GM23248 (cell line): ENCODE measurements at places on chromosomes 11 and 22.
A peak's percentile ranks its signal among the peaks of the same experiment; 100 is the strongest.

GRCh38 chr22:28984482-28985158 is 77.0 kb downstream of the C22orf31 start:
- no peak for DNase-seq

- no peak for DNase-seq
These were observed 7.8 kb downstream of the PIK3IP1 start for GRCh38 chr22:31284281-31285155.

- no peak for DNase-seq
These were observed 1074.5 kb downstream of the NTM start for GRCh38 chr11:132444911-132445310.

GRCh38 chr22:23389271-23390071 is 190.6 kb downstream of the IGLL1 start:
- DNase-seq: peak; percentile 10

DNA sequence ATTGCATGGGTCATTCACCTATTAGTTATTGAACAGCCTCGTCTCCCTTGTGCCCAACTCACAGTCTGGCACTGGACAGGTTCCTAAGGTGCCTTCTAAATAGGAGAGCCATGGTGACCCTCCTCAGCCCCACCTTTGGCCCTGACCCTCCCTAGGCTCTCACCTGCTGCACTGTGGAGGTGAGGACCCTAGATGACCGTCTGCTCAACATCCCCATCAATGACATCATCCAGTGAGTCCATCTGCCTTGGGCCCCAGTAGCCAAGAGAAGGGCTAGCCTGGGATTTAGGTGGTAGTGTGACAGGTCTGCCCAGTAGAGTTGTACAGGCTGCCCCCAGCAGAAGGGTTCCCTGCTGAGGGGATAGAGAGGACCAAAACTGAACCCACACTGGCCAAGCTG is 13.6 kb downstream of the UCP2 start:
- DNase-seq: no peak

- no peak for DNase-seq
These were observed 46.9 kb upstream of the SHISAL1 start for GRCh38 chr22:44359496-44360110.

- no peak for DNase-seq
These were observed 14.6 kb downstream of the ELFN2 start for GRCh38 chr22:37412495-37413250.

DNA sequence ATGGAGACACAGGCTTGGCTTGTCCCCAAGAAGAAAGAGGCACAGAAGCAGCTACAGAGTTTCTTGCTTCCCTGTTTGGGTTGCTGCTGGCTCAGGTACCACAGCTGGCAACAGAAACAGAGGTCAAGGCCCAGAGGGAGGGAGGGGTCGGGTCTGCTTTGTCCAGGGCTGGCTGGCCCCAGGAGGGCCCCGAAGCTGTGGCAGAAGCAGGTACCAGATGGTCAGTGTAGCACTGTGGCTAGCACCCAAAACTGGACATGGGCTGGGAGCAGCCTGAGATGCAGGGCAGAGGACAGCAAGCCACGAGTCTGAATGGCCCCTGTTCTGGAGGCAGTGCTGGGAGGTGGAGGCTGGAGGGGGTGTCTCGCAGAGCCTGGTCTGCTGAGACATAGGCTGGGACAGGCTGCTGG is 52.3 kb upstream of the CCDC188 start:
- DNase-seq: no peak

DNA sequence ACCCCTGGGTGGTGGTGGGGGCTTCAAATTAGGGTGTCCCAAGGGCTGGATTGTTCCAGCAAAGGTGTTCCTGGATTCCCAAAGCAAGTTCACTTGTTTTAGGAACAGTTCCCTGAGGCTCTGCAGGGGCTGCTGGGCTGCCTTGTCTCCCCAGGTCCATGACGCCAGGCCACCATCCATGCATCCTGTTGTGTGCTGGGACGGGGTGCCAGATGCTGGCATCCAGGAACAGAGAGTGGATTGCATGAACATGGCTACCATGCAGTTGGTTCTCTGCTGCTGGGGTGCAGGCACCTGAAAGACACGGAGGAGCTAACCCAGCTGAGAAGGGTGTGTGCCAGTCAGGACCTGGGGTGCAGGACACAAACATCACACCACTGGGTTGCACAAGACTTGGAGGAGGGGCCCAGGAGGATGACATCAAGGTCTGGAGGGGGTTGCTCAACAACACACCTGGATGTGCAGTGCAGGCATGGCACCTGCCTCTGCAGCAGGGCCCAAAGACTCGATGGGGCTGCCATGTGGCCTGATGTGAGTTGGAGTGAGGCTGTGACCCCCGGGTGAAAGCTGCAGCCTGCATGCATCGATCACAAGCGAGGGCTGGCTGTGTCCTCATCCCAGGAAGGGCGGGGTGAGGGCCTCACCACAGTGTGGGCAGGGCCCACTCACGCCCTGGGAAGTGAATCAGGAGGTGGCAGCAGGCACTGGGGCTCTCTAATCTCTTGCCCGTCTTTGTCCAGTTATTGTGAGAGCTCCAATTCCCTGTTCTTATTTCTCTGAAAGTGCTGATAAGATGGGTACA is 74.0 kb upstream of the CLDN5 start:
- DNase-seq: peak; percentile 19

DNA sequence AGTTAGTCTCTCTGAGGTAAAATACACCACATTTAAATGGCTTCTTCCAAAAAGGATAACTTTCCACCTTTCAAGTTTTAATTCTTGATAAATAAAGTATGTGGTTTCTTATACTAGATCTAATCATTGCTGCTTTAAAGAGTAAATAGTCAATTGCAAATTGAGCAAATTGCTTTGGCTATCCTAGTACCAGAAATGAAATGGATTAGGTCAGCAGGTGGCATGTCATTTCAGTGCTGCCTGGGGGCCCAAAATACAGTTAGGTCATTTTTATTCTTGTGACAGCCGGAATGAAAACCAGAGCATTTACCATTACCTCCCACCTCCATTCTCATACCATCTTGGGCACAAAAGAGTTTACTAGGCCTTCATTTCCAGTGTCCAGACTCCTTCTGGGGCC is 70.2 kb downstream of the PHF21A start:
- no peak for DNase-seq

- DNase-seq: no peak
These were observed 866.8 kb upstream of the TENM4 start for GRCh38 chr11:80307676-80308075.

DNA sequence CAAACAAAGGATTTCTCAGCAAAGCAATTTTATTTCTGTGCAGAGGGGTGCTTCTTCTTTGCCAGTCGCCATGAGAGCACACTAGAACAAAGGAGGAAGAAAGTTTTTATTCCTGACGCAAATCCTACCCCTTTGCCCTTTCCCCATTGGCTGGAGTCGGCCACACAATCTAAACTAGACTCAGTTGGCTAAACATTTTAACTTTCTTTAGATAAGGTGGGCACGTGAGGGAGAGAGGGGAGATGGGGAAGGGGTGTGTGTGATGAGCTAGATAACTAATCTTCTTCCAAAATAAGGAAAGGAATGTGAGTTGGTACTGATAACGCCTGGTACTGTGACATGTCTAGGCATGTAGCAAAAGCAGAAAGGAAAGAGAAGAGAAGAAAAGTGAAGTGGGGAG is 626 bp downstream of the TRIM22 start:
- peak; percentile 50 for DNase-seq

DNA sequence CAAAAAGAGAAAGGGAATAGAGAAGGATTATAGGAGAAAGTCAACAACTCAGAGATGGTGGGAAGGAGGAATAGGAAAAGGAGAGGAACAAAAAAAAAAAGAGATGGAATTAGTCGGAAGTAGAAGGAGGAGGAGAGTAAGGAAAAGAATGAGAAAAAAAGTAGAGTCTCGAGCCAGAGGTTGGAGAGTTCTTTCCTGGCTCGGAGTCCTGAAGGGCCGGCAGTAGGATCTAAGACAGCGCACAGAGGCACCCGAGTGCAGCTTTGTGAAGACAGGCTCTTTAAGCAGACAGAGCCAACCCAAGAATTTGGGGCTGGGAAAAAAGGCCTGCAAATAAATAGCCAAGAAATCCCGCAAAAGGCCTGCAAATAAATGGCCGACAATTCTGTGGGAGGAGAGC is 170.4 kb upstream of the CCDC90B start:
- DNase-seq: no peak

DNA sequence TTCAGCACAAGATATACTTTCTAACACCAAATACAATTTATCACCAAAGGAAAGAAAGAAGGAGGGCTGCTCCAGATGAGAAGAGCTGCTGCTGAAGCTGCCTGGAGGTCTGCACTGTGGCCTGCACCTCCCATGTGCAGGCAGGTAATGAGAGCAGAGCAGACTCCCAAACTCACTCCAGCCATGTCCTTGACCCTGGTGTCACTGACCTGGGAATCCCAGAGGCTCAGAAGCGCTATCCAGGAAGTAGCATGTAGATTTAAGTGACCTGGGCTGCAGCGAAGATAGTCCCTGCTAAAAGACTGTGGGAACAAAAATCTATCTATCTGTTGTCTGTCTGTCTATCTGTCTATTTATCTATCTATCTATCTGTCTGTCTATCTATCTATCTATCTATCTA is 816.3 kb downstream of the OPCML start:
- DNase-seq: no peak

DNA sequence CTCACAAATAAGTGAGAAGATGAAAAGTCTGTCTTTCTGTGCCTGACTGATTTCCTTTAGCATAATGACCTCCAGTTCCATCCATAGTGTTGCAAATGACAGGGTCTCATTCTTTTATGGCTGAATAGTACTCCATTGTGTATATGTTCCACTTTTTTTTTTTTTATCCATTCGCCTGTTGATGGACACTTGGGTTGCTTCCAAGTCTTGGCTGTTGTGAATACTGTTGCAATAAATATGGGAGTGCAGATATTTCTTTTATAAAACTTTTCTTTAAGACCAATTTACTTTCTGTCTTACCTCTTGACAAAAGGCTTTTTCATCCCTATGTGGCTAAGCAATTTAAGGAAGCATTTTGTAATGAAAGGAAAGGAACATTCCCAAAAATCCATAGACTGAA is 104.6 kb downstream of the MUC15 start:
- DNase-seq: no peak

DNA sequence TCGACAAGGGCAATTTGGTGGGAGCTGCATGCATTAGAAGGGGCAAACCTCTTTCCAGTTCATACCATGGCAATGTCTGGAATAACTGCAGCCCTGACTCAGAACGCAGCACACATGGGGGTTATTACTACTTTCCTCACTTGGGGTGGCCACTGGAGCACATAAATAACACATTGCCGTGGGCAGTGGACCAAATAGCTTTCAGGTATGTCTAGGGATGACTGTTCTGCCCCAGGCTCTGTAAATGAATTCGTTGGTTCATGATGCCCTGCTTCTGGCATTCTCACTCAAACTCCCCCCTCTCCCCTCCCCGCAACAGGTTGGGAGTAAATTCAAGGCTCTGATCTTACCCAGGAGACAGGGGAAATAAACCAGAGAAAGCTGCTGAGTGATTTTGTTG is 238.0 kb upstream of the PLET1 start:
- peak; percentile 8 for DNase-seq

DNA sequence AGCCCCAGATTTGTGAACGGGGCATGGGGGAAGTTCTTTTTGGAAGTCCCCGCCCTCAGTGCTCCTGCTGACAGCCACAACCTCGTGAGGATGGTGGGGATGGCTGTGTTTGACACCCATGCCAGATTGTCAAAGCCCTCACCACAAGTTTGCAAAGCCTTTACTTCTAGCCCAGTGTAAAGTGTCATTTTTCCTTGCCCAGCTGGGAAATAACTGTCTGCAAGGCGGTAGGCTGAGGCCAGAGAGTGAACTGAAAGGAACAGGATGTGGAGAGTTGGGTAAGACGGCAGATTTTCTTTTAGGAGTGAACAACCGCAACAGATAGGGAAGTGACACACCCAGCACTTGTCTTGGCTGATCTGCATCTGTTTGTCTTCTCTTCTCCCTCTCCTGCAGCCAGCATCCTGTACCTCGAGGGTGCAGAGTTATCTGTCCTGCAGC is 13.6 kb downstream of the IL17RA start:
- DNase-seq: no peak

DNA sequence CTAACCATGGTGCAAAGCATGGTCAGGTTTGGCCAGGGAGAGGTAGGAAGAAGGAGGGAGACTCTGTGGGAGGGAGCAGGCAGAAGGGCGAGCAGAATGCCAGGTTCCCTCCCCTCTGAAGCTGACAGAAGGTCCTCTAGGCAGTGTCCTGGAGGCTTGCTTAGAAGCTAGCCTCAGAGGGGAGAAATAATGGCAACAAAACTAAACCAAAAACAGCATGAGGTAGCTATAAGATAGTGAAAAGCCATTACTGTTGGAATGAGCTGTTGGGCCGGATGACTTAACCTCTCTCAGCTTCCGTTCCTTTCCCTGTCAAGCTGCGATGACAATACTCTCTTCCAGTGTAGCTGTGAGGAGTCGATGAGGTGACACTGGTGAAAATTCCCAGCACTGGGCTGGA is 36.6 kb downstream of the RASSF10 start:
- DNase-seq: no peak

DNA sequence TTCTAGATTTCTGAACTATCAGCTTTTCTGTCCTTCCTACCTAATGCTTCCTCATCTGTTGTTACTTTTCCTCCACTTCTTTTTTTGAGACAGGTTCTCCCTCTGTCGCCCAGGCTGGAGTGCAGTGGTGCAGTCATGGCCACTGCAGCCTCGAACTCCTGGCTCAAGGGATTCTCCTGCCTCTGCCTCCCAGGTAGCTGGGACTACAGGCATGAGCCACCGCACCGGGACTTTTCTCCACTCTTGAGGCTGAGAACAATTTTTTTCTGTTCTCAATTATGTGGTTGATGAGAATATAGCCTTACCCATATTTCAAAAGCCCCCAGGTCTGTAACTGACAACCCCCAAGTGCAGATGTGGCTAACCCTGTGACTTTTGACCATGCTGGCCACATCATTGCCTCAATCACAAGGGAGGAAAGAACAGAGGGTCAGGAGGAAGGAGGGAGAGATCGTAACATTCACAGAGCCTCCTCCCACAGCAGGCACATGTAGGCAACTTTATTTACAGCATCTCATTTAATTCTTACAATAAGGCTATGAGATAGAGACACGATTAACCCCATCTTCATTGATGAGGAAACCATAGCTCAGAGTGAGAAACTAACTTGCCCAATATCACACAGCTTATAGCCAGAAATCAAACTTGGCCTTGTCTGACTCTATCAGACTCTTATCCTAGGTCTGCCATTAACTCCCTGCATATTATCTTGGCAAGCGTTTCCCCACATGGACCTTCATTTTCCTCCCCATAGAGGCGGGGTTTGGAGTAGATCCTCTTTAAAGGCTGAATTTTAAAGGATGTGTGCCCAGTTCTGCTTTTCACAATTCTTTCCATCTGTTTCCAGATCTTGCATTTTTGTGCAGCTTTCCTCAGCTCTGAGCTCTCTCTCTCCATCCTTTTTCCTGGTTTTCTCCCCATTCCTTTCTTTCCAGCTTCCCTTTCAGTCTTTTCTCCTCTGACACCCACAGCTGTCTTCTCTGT is 9.6 kb downstream of the POU2F3 start:
- DNase-seq: no peak
